Activated T-helper 1 cell treated with anti-CD3 and anti-CD28 coated beads, Interleukin-2, amount 50 U/mL, for 16 hours (primary cell): ENCODE measurements at places on chromosomes 3 and 15.

DNA sequence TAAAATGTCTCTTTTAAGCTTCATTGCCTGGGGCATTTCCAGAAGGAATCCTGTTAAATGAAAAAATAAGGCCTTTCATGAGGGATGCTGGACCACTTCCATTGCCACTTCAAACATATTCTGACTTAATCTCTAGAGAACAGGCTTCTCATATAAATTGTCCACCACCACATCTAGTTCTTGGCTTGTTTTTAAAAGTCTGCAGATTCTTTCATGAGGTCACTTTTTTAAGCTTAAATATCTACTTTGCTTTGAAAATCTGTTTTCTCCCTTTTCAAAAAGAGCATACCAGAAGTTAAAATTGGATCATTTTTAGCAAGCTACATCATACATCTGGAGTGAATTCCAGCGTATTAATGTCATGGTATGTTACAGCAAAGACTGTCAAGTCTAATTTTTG is 131.6 kb downstream of the C3orf70 start:
- no peak for DNase-seq

GRCh38 chr3:172342097-172342659 is 106.1 kb downstream of the GHSR start:
- DNase-seq, result no peak

GRCh38 chr3:151319628-151320027 is 3.0 kb upstream of the GPR87 start:
- no peak for DNase-seq

GRCh38 chr3:14460342-14461005 is 58.1 kb downstream of the SLC6A6 start:
- DNase-seq, result no peak

GRCh38 chr3:120145542-120146285 is 51.5 kb upstream of the GSK3B start:
- DNase-seq, result no peak

DNA sequence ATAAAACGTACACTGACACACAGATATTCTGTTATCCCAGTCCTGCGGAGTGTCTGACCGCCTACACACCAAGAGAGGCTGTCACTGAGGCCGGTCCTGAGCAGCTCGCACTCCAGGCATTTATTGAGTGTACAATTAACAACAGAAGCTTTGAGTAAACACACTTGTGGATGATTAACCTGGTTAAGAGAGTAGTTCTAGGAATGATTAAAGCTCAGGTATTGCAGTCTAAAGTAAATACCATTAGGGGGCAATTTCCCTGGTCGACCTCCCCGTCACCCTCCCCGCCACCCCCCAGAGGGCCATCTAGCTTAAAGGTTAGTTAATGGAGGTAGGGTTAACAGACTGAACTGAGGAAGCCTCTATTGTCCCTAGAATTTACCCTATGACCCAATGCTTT is 1278.5 kb downstream of the NSUN3 start:
- no peak for DNase-seq
